Activated naive CD4-positive, alpha-beta T cell treated with Interleukin-2 at 50 U/mL for 16 hours (primary cell): ENCODE measurements at places on chromosomes 6 and 20.

GRCh38 chr6:45681860-45682511 is 304.3 kb upstream of the SUPT3H start:
- DNase-seq, result peak; percentile 49

- DNase-seq, result peak; percentile 53
Measured at GRCh38 chr6:42049948-42050296, 402 bp upstream of the TAF8 start.

GRCh38 chr20:62603907-62604785 is 38.2 kb upstream of the SLCO4A1 start:
- DNase-seq, result no peak

- no peak for DNase-seq
Measured at GRCh38 chr6:11650025-11650696, 112.6 kb downstream of the TMEM170B start.

DNA sequence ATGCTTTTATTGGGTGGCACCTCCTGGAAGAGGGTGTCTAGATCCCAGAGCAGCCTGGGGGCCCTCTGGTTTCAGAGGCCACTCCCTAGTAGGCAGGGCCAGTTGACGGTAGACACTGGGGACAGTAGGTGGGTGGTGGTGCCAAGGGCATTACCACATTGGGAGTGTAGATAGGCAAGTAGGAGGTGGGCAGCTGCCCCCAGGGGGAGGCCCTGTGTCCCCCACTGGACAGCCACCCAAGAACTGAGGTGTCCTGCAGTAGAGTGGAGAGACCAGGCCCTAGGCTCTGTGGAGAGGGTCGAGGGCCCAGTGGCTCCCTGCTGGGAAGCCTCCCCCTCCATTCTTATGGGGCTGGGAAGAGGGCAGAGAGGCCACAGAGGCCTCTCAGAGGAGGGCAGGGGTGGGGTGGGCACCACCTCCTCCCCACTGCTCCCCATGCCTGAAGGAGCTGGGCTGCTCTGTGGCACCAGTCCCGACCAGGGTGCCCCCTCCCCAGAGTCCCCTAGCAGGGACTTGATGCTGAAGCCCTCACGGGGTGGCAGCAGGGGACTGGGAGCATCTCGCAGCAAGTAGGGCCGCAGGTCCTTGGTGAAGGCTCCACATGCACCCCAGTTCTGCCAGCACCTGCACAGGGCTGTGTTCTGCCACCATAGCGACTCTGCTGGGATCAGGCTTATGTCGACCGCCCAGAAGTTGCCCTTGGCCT is 305.0 kb upstream of the KCNQ5 start:
- no peak for DNase-seq

GRCh38 chr6:36032261-36032660 is 4.7 kb downstream of the MAPK14 start:
- DNase-seq, result no peak

- DNase-seq, result no peak
Measured at GRCh38 chr20:47774131-47774777, 11.0 kb downstream of the SULF2 start.

DNA sequence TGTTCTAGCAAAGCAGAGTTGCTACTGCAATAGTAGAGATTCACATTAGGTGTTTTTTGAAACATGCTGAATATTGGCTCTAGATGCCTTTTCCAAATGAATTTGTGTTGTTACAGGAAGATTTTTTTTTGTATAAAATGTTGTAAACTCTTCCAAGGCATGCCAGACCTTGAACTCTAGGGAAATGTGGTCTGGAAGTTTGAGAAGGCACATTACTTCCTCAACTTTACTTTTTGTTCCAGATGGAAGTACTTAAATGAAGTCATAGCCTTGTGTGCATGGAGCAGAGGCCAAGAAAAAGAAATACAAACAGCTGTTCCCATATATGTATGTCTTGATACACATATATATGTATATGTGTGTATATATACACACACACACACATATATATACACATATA is 585.7 kb upstream of the MARCKS start:
- DNase-seq, result no peak

DNA sequence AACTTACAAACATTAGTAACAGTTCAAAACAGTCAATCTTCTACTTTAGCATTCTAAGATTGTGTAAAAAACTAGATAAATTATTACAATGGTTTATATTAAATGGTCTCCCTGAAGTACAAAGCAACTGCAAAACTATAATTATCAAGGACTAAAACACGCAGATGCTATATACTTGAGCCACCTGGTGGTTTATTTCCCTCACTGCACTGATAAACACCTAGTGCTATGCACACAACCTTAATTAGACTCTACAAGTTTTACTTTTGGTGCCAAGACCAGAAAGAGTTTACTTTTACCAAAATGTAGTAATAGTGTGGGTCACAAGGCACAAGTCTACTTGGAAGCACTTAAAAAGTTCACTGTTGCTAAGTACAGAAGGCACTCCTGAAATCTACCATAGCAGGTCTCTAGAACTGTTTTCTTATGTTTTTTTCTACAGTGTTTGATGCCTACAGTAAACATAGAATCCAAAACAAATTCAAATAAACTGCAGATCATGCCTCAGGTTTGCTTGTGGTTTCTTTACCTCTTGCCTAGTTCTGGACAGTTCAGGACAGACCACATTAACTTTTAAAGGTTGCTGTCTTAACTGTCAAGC is 49.2 kb downstream of the GMDS start:
- peak; percentile 6 for DNase-seq

DNA sequence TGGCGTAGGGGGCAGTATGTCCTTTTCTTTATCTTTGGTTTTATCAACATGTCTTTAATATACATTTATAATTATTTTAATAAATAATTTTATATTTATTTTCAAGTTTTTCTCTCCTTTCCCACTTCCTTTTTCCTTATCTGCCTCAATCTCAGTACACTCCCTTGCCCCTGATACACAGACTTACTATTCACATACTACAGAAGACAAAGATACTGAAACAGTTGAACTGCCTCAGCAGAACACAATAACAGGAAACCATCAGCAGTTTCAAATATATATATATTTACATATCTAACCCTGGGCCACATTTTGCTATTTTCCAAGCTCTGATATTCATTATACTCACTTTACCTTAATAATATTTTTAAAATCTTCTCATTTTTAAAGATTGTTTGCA is 19.8 kb downstream of the IBTK start:
- no peak for DNase-seq

DNA sequence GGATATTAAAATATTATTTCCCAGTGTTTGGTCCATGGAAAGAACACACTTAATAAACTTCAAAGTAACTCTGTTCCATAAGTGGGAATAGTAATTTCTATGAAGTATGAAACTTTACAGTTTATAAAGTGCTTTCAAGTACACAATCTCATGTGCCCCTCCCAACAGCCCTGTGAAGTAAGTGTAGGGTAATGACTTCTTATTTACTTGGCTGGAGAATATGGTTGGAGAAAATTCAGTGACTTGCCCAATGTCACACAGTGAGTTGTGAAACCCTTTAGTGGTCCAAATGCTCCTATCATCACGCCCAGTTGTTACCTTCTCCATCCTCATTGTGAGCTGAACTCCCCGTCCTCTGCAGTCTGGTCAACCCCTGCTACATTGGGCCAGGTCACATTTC is 141.2 kb downstream of the PDE7B start:
- DNase-seq, result no peak

- no peak for DNase-seq
Measured at GRCh38 chr20:62368976-62369814, 2.1 kb upstream of the LAMA5 start.

DNA sequence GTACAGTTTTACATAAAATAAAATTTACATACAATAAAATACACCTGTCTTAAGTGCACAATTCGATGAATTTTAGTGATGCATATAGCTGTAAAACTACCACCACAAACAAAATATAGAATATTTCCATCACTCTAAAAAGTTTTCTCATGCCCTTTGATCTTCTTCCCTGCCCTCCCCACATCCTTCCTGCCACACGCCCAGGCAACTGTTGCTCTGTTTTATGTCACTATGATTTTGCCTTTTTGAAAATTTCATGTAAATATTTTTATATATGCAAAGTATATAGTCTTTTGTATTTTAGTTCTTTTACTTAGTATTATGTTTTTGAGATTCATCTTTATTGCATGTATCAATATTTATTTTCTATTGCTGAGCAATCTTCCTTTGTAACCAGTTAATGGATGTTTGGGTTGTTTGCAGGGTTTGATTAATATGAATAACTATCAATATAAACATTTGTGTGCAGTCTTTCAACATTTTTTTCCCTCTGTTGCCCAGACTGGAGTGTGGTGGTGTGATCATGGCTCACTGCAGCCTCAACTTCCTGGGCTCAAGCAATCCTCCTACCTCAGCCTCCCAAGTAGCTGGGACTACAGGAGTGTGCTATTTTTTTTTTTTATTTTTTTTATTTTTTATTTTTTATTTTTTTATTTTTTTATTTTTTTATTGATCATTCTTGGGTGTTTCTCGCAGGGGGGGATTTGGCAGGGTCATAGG is 23.8 kb upstream of the SAMHD1 start:
- DNase-seq, result peak; percentile 52

DNA sequence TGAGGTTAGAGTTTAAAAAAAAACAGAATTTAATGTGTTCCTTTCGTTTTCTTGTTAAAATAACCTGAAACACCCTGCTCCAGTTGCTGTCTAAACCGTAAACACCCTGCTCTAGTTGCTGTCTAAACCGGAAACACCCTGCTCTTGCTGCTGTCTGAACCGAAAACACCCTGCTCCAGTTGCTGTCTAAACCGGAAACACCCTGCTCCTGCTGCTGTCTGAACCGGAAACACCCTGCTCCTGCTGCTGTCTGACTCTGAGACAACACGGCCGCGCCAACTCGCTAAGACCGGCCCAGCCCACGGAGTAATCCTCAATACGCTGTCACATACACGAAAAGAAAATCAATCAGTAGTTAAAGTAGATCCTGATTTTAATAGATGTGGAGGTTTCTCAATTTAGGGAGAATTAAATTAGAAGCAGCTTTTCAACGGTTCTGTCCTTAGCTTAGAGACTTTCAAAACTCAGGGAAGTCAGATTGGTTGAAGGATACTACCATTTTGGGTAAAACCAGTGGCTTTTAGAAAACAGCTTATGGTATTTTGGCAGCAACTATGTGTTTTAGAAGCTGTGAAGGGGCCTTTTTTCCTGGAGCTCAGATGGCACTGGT is 98.3 kb downstream of the RAMACL start:
- peak; percentile 76 for DNase-seq

DNA sequence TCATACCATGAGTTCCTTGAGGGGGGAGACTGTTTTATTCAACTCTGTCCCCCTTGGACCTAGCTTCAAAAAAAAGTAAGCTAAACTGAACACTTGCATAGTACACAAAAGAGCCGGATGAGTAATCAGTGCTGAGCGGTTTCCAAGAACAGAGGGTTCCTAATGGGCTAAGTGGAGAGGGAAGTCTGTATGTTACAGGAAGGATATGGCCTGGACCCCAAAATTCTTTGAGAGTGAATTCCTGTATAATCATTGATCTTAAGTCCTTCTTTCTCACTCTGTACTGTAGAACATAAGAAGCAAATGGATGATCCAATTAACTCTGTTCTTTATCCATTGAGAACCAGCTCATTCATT is 324.7 kb upstream of the CNR1 start:
- DNase-seq, result no peak

GRCh38 chr6:144478483-144478882 is 193.3 kb downstream of the UTRN start:
- DNase-seq, result no peak

GRCh38 chr20:53914091-53914780 is 156.2 kb downstream of the BCAS1 start:
- DNase-seq, result no peak

- no peak for DNase-seq
Measured at GRCh38 chr20:63767886-63768285, 28.3 kb downstream of the SLC2A4RG start.

DNA sequence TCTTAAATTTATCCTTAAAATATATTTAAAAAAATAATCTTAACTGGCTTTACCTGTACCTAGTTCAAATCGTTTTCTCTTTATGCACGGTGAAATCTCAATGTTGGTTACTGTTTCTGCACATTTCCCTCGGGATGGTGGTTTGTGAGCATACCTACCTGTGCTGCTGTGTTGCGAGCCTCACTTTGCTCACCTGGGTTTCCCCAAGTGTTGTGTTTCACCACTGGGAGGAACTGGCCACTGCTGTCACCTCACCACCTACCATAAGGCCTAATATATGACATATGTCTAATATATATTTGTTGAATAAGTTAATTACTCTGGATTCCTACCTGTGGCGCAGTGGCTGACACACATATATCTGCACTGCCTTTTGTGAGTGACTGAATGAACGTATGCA is 493.5 kb upstream of the FLRT3 start:
- DNase-seq, result no peak

DNA sequence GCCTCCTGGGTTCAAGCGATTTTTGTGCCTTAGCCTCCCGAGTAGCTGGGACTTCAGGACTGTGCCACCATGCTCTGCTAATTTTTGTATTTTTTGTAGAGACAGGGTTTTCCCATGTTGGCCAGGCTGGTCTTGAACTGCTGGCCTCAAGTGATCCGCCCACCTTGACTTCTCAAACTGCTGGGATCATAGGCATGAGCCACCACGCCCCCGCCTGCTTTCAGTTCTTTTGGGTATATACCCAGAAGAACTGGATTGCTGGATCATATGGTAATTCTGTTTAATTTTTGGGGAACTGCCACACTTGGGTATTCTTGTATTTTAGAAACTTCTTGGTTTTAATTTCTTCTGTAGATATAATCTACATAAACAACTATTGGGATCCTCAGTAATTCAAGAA is 17.0 kb downstream of the CDS2 start:
- DNase-seq, result peak; percentile 17

DNA sequence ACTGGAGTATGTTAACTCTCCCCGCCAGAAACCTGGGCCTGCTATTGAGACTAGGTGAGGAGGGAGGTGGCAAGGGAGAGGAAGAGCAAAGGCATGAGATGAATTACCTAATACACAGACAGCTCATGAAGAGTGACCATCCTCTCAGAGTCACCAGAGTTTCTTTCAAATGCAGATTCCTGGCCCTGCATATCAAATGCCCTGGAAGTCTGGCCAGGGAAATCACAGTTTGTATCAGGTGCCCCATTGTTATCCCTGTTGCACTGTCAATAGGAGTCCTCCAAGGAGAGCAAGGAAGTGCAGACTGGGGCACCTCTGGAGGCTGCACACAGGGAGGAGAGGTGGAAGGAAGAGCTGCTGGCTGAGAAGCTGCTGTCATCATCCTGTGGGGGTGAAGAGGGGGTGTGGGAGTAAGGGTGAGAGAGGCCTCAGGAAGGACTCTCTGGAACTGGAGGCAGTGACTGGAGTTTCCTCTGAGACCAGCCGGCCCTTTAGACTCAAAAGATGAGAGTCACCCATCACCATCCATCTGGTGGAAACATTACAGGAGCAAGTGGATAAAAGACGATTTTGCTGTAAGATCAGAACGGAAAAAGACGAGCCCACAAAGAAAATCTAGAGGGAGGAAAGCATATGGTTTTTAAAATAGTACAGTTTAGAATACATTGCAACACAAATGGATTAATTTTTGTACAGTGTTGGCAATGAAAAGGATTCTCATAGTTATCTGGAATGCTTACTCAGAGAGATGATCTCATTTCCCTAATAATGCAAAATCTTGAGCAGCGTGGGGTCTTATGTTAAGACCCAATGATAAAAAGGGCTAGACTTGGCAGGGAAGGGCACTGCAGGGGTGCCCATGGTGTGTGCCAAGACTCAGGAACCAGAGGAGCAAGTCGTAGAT is 268.1 kb downstream of the UST start:
- no peak for DNase-seq
